ENCODE measurements at places on chromosomes 16 and 17.

DNA sequence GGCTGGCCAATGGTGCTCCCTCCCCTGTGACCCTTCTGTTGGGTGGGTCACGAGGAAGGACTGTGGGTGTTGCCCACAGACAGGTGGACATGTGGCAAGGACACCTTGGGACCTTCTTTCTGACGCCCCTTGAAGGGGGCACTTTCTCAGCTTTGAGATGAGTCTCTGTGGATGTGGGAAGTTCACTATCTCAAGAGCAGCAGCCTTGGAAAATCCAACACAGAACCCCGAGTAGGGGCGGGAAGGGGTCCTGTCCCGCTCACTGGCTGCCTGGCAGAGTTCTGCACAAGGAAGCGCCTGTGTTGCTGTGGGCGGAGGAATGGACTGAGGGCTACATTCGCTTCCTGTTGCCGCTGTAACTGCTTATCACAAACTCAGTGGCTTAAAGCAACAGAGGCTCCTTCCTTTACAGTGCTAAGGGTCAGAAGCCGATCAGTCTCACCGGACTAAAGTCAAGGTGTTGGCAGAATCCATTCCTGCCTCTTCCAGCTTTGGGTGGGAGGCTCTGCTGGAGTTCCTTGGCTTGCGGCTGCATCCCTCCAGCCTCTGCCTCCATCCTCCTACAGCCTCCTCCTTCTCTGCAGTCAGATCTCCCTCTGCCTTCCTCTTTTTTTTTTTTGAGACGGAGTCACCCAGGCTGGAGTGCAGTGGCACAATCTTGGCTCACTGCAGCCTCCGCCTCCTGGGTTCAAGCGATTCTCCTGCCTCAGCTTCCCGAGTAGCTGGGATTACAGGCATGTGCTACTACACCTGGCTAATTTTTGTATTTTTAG lies 305.2 kb downstream of the SEC14L1 start:
- DNase-seq: no peak

DNA sequence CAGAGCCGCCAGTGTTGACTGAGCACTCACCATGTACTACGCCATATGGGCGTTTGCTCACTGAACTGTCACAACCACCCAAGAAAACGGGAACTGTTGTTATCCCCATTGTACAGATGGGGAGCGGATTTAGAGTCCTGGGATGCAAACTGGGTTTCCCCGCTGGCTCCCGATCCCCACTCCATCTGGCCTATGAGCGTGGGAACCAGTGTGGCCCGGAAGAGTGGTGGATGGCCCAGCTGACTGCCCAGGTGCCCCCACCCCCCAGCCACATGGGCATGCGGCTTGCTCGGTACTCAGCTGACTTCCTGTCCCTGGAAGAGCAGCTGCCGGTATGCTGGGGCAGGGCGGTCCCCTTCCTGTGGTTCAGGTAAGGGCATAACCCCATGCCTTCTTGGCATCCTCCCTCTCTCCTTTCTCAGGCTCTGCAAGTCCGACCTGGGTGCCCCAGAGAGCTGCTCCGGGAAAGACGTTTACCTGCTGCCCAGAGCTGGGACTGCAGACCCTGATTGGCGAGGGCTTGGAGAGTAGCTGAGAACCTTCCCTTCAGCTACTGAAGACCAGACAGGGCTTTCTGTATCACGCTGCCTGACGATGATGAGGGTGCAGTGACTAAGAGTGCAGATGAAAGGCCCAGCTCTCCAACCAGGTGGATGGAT lies 16.2 kb downstream of the SOCS3 start:
- DNase-seq: peak; percentile 72

- DNase-seq: no peak
Measured at GRCh38 chr17:49028271-49028670, 31.1 kb downstream of the IGF2BP1 start.

GRCh38 chr16:79169239-79169638 lies 431.3 kb downstream of the MAF start:
- no peak for DNase-seq

GRCh38 chr16:84608282-84608681 lies 9.6 kb downstream of the COTL1 start:
- DNase-seq: no peak

DNA sequence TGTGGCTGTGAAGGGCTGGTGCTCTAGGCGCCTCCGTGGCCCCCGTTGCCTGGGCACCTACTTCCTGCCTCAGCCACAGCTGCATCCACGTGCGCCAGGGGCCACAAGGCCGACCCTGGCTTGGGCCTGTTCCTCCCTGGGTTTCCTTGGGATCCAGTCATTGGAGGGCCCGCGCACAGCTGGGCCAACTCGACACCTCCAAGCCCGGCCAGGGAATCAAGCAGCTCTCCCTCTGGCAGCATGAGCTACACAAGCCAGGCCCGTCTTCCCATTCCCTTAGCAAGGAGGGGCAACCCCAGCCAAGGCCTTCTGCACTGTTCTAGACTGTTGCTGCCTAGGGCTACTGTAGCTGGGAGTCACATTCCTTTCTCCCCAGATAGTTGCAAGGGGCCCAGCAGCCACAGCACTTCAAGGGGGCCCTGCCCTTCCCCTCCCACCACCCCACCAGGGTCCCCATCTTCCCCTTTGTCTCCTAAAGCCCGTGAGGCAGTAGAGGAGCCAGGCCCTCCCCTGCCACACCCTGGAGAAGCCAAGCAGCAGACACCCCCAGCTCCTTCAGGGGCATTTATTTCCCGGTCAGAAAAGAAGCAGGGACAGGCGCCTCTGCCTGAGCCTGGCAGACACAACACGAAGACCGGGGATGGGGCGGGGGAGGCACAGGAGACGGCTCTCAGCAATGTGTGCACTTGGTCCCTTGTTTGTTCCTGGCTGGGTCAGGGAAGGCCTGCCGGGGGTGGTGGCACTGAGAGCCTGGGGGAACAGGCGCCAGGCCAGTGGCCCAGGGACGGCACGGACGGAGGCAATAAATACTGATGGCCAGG lies 3.8 kb downstream of the ARHGDIA start:
- no peak for DNase-seq

DNA sequence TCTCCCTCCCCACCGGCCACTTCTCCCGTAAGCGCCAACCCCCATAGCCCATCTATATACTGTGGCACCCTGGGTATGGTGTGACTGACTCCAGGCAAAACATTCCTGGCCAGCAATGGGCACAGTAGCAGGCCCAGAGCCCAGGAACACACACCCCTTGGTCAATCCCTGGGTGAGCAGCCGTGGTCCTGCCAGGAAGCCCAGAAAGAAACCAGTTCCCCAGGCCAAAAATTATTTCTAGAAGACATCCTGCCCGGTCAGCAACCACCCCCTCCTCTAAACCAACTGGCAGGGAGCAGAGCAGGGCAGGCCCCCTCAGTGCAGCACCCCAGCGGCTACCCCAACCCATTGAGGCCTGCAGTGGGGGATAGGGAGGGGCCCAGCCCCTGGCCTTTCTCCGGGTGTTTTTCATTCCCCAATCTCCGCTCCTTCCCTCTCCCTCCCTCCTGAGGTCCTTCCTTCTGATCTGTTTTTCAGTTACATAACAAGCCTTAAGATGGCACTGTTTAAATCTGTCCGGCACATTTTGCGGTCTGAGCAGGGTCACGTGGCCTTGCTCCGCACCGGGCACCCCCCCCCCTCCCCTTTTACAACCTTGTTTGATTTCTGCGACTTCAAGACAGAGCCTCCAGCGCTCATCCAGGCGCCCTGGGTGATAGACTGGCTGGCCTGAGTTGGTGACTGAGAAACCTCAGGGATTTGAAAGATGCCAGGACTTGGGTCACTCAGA lies 2.0 kb downstream of the NPTX1 start:
- peak; percentile 68 for DNase-seq

GRCh38 chr16:89112377-89113151 lies 18.9 kb downstream of the ACSF3 start:
- no peak for DNase-seq

GRCh38 chr16:50839920-50840729 lies 98.2 kb downstream of the CYLD start:
- no peak for DNase-seq

DNA sequence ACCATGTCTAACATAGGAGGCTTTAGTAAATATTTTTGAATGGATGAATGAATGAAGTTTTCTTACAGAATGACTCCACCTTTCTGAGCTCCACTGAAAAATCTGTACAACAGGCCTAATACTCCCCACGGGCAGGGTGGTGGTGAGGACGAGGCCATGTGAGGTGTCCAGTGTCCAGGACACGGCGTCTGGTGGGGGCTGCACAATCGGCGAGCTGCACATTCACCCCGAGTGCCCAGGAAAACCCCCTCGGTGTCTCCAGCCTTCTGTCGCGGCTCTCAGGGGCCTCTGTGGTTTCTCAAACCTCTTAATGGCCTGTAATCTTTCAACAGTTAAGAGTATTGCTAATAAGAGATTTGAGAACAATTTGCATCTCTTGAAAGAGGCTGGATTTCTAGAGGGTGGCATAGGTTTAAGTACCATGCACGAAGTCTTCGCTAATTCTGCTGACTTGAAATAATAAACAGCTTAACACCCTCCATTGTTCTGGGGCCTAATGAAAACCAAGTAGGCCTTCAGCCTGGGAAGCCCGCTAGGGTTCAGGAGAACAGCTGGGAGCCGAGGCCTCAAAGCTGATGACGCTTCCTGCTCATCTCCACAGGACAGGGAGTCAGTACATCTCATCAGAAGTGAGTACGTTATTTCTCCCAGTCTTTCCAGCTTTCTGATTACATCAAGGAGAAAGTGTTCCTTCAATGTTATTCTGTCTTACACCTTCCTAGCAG lies 304.6 kb upstream of the FOXF1 start:
- DNase-seq: no peak

DNA sequence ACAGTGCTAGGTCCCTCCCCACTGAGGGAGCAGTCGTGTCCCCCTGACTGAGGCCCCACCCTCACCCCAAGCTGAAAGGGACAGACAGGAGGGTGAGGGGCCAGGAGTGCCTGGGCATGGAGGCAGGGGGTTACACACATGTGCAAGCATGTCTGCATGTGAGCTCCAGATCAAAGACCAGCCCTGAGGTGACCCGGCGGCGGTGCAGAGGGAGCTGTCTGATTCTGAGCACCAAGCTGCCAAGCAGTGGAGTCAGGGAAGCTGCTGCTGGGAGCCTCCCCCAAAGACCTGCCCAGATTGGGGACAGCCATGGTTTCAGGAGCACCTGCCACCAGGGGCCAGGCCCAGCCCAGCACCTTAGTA lies 5.5 kb downstream of the DLX3 start:
- DNase-seq: no peak

- DNase-seq: no peak
Measured at GRCh38 chr17:73255671-73256181, 6.0 kb downstream of the CPSF4L start.

DNA sequence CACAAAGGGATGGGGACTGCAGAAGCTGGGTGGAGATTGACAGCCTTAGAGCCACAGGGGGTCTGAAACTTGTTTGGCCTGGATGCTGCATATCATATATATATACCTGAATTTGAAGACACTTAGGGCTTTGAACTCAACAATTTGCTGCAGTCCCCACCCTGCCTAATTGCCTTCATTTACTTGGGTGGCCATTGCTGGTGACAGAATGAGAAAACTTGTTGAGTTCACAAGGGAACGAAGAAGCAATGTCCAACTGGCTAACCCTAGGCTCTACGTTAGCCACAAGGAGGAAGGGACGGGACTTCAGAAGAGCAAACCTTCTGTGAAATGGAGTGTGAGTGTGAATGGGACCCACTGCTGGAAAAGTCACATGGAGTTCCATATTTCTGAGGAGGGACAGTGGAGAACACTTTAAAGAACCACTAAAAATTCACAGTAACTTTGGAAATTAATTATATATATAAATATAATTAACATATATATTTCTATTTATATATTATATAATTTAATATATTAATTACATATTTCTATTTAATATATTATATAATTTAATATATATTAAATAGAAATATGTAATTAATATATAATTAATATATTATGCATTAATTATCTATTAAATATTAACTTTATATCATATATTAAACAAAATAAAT lies 215.3 kb upstream of the SOX9 start:
- no peak for DNase-seq

GRCh38 chr17:29760279-29761039 lies 137.7 kb upstream of the CORO6 start:
- DNase-seq: no peak

All from NCI-H524 treated with DMSO at 0.1 percent for 48 hours (cell line).